ENCODE measurements at places on chromosomes 3 and 15. TPM values are rescaled to one million over a fixed set of nuclear protein-coding genes. Genes with fewer than 3 reads are reported as not detected.
A peak's percentile ranks its signal among the peaks of the same experiment; 100 is the strongest.

The SLC12A8 gene
- 0.88 TPM for total RNA-seq

The BMF gene
- total RNA-seq = 2.5 TPM

The MUC4 gene
- total RNA-seq = not detected

The ACAD9 gene
- 36.9 TPM for total RNA-seq

The PP2D1 gene
- not detected for total RNA-seq

The EPHA3 gene
- total RNA-seq = 5.0 TPM

The ALPK3 gene
- total RNA-seq = 268 TPM

DNA sequence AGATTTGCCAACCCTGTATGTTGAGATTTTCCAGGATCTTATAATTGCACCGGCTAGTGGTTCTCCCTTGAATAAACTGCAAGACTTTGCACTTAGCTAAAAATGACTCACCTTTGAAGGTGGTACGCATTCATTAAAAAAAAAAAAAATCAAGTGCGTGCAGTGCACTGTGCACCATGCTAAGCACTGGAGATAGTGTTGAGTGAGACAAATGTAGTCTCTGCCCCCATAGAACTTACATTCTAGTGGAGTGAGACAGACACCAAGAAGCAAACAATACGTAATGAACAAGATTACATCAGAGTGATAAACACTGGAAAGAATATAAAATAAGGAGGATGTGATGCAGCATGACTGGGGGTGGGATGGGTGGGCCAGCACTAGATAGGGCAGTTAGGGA is 69.4 kb downstream of the ITPR1 start:
- no peak for DNase-seq
- no peaks in the 10 kb centered on the region for H3K27me3 ChIP-seq
- H3K4me3 ChIP-seq = no peak overlapping the region
- no peak overlapping the region for H3K27ac ChIP-seq

DNA sequence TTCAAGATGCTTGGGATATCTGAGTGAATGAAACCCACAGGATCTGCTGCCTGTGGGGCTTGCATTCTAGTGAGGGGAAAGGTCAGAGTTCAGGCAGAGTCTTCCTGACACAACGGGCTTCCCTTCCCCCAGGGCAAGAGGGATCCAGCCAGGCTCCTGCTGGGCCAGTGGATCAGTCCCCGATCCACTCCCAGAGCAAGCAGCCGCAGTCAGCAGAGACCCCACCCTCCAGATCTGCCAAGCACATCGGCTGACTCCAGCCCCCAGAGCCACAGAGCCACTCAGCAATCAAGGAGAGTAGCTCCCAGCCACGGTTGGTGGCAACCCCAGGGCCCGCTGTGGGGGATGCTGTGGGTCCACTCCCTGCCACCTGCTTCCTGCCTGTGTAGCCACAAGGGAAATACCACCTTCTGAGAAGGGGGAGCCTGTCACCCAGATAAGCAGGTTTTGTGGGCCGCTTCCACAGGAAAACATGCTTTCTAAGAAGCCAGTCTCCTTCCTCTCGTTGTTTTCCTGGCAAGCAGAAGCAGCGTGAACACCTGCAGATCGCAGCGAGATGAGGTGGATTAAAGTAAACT is 44.9 kb downstream of the CPN2 start:
- no peaks in the 10 kb centered on the region for H3K36me3 ChIP-seq
- no peak overlapping the region for H3K27ac ChIP-seq
- no peak for DNase-seq
- no peak overlapping the region for H3K4me3 ChIP-seq
- peaks cover 11% of the 10 kb centered on the region for H3K4me1 ChIP-seq

- H3K27ac ChIP-seq = no peak overlapping the region
- no peak for DNase-seq
- H3K36me3 ChIP-seq = no peaks in the 10 kb centered on the region
Measured at GRCh38 chr3:21158861-21159542, 592.0 kb downstream of the ZNF385D start.

DNA sequence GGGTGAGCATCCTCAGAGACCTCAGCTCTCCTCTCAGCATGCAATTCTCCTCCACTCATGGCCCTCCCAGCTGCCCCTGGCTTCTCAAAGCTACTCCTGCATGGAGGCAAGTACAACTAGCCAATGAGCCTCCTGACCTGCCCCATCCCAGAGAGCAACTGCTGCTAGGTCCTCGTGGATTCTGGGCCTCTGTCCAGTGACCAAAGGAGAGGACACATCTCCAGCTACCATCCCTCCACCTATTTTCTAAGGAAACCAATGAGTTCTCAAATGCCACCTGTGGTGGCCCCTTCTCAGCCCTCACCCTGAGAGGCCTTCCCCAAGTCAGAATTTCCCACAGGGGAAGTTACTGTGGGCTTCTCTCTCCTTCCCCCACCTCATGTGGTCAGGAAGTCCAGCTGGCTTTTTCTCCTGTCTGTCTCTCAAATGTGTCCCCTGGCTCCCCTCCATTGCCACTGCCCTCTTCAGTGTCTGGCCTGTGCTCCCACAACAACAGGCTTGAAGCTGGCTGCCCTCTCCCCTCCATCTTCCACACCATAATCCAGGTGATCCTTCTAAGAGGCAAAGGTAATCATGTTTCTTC is 43.0 kb downstream of the LIPC start:
- no peak overlapping the region for H3K4me3 ChIP-seq
- H3K36me3 ChIP-seq = no peaks in the 10 kb centered on the region
- H3K27me3 ChIP-seq = no peaks in the 10 kb centered on the region
- no peak overlapping the region for H3K27ac ChIP-seq

GRCh38 chr15:51888593-51889195 is 59.2 kb downstream of the TMOD3 start:
- H3K27ac ChIP-seq = no peak overlapping the region
- DNase-seq = no peak
- no peak overlapping the region for H3K4me3 ChIP-seq
- H3K4me1 ChIP-seq = peaks cover 25% of the 10 kb centered on the region
- H3K27me3 ChIP-seq = no peaks in the 10 kb centered on the region

DNA sequence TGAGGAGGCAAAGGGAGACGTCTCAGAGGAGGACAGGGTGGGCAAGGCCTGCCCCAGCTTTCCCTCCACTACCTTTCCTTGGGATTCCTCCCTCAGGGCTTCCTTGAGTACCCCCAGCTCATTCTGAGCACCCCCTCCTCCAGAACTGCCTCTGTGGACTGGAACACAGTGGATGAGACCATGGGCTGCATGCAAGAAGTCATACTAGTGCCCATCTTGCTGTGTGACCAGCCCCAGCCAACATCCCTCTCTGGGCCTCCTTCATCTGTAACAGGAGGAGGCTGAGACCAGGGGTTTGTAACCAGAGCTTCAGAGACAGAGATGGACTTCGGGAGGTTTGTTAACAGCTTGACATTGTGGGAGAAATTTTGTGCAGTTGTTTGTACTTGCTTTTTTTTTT is 25.6 kb downstream of the FEM1B start:
- H3K4me1 ChIP-seq = peaks cover 23% of the 10 kb centered on the region
- DNase-seq = no peak
- H3K27ac ChIP-seq = no peak overlapping the region
- no peak overlapping the region for H3K4me3 ChIP-seq
- no peaks in the 10 kb centered on the region for H3K36me3 ChIP-seq

DNA sequence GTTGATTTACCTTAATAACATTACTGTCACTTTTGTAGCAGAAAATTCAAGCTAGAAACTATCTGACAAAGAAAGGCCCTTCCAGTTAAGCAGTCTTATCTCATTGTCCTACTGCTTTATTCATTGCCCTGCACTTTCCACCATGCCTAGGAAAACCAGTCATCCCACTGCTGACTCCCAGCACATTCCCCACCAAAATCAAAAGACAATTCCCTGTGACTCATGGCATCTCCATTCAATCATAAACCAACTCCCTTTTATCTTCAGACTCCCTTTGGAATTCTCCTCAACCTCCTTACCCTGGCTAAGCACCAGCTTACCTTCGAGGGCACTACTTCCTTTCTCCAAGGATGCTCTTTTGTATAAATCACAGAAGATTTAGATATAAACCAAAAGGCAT is 184.3 kb downstream of the PLCH1 start:
- DNase-seq = no peak
- H3K4me3 ChIP-seq = no peak overlapping the region
- H3K4me1 ChIP-seq = no peaks in the 10 kb centered on the region
- H3K27me3 ChIP-seq = no peaks in the 10 kb centered on the region
- no peaks in the 10 kb centered on the region for H3K36me3 ChIP-seq

DNA sequence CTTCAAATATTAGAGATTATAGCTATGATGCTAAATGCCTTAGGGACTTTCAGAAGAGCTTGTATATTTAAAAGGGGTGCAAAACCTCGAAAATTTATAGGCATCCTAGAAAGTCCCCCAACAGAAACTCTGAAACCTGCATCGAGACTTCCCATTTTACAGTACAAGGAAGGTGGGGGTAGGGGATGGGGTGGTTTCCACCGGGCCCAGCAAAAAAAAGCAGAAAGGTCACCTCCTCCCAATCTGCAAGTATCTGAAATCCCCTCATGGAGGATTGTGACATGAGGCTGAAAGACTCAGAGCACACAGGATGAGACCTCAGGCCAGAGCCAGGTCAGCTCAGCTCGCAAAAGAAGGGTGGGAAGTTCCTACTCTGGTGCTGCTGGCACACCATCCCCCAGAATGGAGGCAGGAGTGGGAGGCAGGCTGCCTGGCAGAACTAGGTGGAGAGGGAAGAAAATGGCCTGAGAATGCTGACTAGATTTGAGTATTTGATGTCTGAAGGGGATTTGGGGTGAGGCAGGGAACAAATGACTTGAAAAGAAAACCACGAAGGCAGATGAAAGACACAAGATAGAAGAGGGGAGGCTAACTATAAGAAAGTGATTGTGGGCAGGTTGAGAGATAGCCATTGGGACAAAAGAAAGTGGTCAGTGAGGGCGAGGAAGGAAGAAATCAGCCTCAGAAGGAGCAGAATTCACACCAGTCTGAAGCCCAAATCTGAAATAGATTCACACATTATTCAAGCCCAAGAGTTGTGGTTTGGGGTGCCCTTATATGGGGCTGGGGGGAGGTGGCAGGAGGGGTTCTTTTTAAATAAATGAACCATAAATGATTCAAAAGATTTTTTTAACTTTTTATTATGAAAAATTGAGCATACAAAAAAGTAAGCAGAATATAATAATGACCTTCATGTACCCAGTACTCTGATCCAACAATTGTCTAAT is 22.5 kb upstream of the TSC22D2 start:
- DNase-seq = no peak
- H3K4me3 ChIP-seq = no peak overlapping the region
- peaks cover 17% of the 10 kb centered on the region for H3K4me1 ChIP-seq
- no peak overlapping the region for H3K27ac ChIP-seq

- H3K27me3 ChIP-seq = no peaks in the 10 kb centered on the region
- H3K36me3 ChIP-seq = no peaks in the 10 kb centered on the region
- DNase-seq = no peak
- no peak overlapping the region for H3K4me3 ChIP-seq
- peak overlapping the region; percentile 55 for H3K27ac ChIP-seq
Measured at GRCh38 chr3:112744106-112744505, 102.6 kb downstream of the CD200R1L start.
